ENCODE measurements at places on chromosomes 4 and X.

- peak; percentile 92 for DNase-seq
Observed at GRCh38 chr4:169079942-169080827, 70.1 kb upstream of the CBR4 start.

- DNase-seq = no peak
Observed at GRCh38 chr4:154137320-154137905, 348.5 kb upstream of the SFRP2 start.

GRCh38 chrX:53241558-53241957 is 16.6 kb upstream of the KDM5C start:
- no peak for DNase-seq

- no peak for DNase-seq
Observed at GRCh38 chrX:40912576-40912975, 172.7 kb upstream of the USP9X start.

DNA sequence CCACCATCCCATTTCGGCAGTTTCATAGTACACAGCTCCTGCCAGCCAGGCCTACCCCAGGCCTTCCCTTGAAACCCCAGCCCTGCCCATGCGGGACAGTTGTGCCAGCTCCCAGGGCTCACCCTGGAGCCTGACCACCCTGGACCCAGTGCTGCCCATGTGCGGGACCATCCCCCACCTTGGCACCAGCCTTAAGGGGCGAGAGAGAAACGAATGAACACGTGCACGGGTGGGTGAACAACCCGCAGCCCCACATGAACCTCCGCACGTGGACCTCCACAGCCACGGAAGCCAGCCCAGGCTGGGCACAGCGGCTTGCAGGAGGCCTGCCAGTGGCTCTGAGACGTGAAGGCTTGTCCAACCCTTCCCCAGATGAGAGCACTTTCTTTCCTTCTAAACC is 76.0 kb upstream of the MXD4 start:
- DNase-seq = no peak

DNA sequence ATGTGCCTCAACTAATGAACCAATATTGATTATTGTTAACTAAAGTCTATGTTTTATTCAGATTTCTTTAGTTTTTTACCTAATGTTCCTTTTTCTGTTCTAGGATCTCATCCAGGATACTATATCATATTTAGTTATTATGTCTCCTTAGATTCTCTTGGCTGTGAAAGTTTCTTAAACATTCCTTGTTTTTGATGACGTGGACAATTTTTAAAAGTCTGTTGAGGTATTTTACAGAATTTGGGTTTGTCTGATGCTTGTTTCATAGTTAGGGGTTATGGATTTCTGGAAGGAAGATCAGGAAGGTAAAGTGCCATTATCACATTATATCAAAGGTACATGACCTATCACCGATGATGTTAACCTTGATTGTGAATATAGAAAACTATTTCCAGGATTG is 18.2 kb upstream of the MCTS1 start:
- no peak for DNase-seq

DNA sequence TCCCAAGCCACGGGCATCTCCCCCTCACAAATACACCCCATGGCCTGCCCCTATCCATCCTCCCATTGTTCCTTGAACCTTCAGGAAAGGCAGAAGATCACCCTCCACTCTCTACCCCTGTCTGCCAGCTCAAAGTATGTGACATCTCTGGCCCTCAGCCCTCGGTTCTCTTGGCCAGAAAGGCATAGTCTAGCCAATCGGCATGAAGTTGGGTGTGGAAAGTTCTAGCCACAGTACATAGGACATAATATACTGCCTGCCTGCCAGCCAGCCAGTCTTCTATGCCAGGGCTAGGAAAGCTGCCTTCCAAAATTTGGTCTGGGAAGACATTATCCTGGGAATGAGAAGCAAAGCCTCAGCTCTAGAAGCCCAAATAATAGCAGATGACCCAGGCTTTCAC is 3.2 kb upstream of the PLP1 start:
- DNase-seq = no peak

DNA sequence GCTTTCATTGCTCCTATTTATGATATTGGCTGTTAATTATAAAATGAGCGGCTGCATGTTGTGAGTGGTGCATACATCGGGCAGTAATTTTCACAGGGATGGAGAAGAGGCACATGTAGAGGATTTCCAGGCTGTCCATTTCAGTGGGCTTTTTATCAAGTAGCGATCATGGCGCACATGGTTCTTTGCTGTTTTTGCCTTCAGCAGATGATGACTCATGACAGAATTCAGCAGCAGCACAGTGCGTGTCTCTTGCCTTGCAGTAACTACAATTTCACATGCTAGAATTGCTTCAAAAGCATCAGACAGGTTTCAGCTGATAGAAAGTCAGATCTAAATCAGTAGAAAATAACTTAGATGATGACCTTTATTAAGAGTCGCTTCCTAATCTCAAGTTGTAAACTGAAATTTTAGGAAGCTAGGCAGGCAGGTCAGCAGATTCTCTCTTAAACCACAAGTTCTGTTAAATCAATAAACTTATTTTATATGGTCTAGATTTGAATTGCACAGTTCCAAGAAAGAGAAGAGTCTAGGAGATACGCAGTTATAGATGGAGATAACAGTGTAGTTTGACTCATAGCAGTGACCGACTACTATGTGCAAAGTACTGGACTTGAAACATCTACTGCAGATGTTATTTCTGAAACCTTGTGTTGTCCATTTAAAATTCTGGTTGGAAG is 35.8 kb downstream of the LRP2BP start:
- no peak for DNase-seq

Data from stromal cell of bone marrow (primary cell).